ENCODE measurements at places on chromosomes 7 and 10.

GRCh38 chr7:117212969-117213877 is 109.6 kb downstream of the WNT2 start:
- DNase-seq, result peak; percentile 31

DNA sequence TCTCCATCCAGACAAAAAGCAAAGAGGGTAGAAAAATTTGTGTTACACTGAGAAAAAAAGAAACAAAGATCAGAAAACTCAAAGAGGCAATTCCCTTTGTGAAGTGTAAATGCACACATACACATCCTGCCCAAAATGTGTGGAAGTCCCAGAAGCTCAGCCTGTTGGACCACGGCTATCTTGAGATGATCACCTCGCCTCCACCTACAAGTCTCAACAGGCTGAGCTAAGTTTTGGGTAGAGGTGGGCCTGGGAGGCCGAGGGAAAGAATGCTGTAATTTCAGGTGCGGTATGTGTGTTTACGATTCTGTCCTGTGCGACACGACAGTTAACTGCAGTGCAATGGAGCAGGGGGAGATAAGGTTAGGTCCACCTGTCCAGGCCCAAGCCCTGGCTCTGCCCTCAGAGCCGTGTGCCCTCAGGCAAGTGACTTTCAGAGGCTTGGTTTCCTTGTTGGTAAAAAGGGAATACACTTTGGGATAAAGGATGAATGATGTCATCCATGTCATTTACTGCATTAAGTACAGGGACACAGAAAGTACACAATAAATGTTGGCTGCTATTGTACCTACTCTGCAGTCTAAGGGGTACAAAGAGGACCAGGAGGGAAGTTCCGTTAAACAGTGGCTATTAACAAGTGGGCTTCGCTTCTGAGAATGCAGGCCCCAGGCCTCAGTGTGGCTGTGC is 67.3 kb downstream of the AFAP1L2 start:
- peak; percentile 55 for DNase-seq

DNA sequence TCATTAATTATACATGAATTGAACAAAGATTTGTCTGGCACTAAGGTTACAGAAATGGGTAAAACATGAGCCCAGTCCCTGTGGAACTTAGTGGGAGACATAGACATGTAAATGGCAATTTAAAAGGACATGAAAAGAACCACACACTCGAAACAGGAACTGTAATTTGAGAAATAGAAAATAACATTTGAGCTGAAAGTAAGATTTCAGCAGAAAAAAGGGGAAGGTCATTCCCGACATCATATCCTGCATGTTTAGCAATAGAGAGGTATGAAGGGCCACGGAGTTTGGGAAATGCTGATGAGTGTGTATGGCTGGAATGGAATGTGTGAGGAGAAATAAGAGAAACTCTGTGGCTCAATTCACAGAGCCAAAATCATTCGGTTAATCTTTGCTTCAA is 175.4 kb upstream of the AHR start:
- no peak for DNase-seq

DNA sequence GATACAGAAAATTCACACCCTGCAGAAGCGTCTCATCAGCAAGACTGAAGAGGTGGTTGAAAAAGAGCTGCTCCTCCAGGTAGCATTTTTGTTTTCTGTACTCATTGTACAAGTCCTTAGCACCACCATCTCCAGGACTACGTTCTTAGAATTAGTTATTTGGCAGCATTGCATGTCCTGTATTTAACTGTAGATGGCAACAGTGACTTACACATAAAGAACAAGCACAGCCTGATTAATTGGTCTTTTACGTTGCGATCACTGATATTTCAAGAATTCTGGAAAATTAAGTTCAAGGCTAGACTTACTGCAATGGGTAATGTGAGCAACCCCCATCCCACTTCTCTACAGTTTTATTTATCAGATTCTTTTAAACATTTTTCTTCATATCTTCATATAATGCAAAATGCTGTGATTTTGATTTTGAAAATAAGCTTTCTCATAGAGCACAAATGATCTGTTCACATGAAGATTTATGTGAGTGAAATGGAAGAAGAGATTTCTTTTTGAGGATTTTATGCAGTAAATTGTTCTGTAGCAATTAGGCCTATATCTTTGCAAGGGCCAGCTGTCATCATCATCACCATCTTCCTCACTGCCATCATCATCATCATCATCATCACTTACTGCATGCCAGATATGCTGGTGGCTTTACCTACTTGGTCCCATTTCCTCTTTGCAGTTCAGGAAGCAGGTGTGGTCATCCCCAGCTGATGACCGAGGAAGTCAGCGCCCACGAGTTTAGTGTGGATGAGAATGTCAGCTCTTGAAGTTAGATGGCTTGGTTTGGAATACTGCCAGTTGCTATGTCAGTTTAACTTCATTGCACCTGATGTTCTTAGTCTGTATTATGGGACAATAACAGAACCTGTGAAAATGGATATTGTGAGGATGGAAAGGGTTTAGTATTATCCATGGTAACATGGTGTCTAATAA is 53.4 kb downstream of the CFAP58 start:
- peak; percentile 8 for DNase-seq

GRCh38 chr7:116353647-116354046 is 143.3 kb downstream of the TES start:
- no peak for DNase-seq

- DNase-seq, result no peak
Observed at GRCh38 chr7:107338080-107338479, 131.8 kb upstream of the GPR22 start.
